ENCODE measurements at places on chromosomes 16 and 17.

DNA sequence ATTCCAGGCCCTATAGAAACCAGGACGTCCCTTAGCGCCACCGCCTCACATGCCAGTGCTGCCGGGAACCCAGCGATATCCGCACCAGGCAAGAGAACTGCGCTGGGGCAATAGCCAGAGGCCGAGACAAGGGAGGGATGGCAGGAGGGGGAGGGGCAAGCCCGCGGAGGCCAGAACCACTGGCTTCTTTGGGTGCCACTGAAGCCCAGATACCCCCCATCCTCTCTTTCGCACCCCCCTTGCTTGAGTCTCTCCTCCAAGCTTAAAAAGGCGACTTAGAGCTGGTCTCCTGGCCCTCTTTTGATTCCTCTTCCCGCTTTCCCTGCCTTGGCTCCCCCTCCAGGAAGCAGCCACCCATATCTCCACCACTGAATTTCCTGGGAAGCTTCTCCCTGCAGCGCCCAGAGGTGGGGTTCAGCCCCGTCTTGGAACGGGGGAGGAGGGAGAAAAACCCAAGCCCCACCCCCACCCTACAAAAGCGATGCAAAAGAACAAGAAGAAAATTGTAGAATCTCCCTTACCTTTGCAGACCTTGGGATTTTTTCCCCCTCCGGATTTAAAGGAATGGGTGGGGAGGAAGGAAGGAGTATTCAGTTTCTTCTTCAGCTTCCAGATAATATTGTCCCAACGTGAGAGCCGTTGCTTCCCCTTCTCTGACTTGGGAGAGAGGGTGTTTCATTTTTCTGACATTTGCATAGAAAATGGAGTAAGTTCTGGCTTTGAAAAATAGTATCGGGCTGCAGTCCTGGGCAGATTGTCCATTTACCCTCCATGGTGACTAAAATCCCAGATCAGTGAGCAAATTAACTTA, 622 bp downstream of the HOXB6 start:
- no peak for DNase-seq

- DNase-seq = no peak
Observed at GRCh38 chr17:13480877-13481276, 120.9 kb downstream of the HS3ST3A1 start.

DNA sequence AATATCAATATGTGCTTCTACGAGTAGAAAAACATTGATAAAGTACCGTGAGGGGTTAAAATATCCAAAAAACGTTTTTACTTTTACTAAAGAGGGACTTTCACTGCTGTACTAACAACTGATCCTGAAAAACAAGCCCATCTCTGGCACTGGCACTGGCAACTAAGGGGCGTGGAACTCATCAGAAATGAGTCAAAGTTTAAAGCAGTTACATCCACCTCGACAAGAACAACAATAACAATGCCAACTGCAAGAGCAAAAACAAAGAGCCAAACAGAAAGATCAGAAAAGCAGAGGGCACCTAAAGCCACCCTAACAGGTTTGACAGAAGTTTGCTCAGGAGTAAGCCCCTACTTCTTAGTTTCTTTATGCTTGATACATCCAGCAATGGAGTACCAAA, 13.1 kb downstream of the MBTPS1 start:
- no peak for DNase-seq

DNA sequence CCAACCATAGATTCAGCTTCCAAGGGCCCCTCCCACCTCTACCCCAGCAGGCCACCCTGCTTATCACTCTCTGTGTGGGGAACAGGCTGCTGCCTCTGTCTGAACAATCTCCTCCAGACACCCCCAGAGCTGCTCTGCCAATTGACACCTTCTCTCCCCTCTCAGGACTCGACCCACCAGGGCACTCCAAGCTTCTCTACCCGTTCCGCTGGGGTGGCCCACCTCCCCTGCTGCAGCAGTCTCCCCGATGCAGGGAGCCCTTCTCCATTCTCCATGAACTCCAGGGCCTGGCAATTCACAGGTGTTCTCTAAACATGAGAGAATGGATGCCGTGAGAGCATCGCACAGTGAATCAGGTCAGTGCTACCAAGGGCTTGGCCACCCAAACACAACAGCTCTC, 28.3 kb upstream of the FAAP100 start:
- DNase-seq = no peak

Data from cerebellar nuclear complex (tissue), 1 donor.